Caco-2 (cell line): ENCODE measurements at places on chromosomes 1 and 21. TPM values are rescaled to one million over a fixed set of nuclear protein-coding genes. Genes with fewer than 3 reads are reported as not detected.

GRCh38 chr1:220485791-220486190, 42.1 kb upstream of the MARK1 start:
- DNase-seq: no peak

DNA sequence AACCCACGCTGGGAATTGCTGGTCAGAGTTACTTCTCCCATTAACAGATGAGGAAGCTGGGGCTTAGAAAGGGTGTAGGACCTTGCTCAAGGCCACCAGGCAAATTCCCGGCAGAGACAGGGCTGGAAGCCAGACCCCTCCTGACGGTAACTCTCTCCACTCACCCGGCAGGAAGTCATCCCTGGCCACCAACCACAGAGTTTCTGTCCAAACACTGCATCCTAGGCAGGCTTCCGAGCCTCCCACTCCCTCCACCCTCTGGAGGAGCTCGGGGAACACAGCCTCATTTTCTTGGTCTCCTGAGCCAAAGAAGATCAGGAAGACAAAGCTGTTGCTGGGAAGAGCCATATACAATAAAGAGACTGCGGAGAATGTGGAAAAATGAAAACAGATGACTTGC, 25.0 kb upstream of the ZNF436 start:
- no peak for DNase-seq

DNA sequence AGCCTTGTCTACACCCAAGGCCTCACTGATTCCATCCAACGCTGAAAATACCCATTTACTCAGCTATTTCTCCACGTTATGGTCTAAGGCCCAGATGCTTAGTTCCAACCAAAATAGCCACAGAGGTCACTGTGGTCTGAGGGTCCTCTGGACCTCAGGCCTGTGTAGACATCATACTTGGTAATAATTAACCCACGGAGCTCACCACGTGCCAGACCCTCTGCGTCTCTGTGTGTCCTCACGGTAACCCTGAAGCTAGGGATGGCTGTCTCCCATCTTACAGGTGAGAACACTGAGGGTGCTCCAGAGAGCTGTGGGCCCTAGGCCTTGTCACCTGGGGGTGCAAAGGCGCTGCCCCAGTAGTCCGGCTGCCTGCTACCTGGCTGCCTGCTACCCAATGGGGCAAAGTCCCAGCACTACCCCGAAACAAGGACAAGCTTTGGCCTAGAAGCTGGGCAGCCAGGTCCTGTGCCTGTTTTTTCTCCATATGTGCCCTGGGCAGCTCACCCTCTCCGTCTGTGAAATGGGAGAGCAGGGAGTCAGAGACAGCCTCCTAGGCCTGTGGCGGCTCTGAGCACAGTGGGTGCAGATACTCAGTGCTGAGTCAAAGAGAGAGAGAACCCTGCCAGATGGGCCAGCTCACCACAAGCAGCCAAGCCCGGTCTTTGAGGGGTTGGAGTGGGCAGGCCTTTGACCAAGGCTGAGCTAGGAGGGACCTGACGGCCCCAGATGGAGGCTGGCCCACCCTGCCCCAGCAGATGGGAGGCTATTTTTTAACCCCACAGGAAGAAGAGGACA, 17.0 kb upstream of the RUNX3 start:
- no peak for DNase-seq

GRCh38 chr1:71610476-71610875, 529.6 kb upstream of the ZRANB2 start:
- DNase-seq: no peak

Gene CD5L
- total RNA-seq: not detected in 2 replicates

GRCh38 chr1:50542362-50542761, 119.1 kb upstream of the DMRTA2 start:
- no peak for DNase-seq

Gene FBXO2
- 78.5 and 79.8 TPM in 2 replicates for total RNA-seq

DNA sequence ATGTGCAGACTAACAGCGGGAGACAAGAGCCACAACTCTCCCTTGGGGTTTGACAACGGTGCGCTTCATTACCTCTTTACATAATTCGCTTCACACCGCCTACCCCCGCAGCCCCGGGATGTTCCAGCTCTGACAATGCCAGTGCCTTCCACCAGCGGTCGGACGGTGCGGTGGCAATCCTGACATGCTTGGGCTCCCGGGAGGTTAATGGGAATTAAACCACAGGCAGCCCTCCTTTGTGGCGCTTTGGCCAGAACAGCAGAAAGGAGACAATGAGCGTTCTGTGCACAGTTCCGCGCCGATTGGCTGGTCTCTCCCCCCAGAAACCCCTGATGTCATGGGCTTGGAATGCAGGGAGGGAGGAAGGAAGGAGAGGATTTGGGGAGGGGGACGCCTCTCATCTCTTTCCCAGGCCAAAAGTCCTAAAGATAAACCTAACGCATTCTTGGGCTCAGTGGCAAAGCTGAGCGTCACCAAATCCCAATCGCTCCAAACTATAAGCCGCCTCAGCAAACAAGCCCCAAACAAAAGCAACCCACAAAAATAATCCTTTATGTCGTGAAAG, 1.3 kb downstream of the CNN3 start:
- peak; percentile 75 for DNase-seq
